ENCODE measurements at places on chromosomes 12 and 14.

GRCh38 chr14:76057914-76058313 lies 72.4 kb downstream of the IFT43 start:
- DNase-seq = no peak

DNA sequence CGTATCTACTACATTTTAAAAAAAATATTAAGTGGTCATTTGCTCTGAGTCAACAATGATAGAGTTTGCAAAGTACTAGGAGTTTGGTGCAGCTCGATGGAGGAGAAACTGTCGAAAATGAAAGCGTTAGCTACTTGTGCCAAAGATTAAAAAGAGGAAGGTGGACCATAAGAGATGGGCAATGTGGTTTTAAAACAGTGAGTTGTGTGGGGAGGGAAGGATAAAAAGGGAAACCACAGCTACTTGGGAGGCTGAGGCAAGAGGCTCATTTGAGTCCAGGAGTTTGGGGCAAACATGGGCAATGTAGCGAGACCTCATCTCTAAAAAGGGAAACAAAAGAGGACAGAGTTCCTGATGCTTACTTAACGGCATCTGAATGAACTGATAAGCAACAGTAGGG lies 18.2 kb upstream of the STRAP start:
- DNase-seq = no peak

GRCh38 chr12:12716793-12717585 lies at the start of gene CDKN1B:
Gene CDKN1B (plus strand): TSS chr12:12717368. CDS start chr12:12717840, 472 bp downstream.
- peak; percentile 93 for DNase-seq

DNA sequence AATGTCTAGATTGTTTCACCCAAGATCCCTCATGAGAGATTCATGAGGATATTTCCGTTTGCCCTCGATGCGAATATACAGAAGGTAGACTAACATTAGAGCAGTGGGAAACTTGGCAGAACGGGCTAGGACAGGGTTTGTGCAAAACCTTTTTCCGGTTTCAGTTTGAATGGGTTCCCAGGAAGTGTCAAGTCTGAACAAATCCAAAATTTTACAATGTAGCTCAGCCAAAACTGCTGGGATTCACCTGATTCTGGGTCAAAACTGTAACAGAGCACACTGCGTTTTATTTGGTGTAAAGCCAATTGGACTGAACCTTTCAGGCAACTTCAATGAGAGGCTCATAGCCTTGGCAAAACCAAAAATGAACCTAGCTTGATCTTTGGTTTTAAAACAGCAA lies 337.8 kb upstream of the DIO2 start:
- no peak for DNase-seq

GRCh38 chr12:27289414-27289813 lies 43.2 kb upstream of the BMAL2 start:
- no peak for DNase-seq

DNA sequence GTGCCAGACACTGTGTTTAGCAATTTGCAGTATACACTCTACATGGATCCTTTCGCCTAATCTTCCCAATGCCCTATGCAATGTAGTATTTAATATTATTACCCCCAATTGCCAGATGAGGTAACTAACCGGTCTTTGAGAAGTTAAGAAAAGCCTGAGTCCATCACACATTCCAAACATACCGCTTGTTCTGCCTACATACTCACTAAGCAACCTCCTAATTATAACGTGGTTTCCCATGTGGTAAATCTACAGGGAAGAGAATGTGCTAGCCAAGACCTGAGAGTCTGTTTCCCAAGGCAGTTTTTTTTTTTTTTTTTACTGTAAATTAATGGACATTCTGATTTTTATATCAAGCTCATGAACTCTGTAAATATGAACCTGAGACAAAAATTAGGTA lies 37.2 kb downstream of the ATP2B1 start:
- DNase-seq = peak; percentile 90

- no peak for DNase-seq
These were observed 235.9 kb downstream of the CHST11 start for GRCh38 chr12:104692557-104693218.

DNA sequence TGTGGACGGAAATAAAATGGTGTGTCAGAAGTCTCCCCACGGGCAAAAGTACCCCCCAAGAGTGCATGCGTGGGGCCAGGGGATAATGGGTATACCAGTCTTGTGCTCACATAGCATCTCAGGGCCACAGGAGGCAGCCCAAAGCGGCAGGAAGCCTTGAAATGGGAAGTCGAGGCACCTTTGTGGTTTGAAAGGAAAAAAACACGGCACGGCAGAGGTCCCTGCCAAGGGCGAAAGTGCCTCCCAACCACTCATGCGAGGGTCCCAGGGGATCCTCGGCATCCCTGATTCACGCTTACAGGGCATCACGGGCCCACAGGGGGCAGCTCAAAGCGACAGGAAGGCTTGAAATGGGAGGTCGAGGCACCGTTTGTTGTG lies 583.2 kb downstream of the ALG10 start:
- no peak for DNase-seq

- no peak for DNase-seq
These were observed 136.6 kb upstream of the NEDD1 start for GRCh38 chr12:96770219-96771102.

All from NCI-H226 (cell line).